Kidney epithelial cell (primary cell): ENCODE measurements at places on chromosomes 6 and 20.

DNA sequence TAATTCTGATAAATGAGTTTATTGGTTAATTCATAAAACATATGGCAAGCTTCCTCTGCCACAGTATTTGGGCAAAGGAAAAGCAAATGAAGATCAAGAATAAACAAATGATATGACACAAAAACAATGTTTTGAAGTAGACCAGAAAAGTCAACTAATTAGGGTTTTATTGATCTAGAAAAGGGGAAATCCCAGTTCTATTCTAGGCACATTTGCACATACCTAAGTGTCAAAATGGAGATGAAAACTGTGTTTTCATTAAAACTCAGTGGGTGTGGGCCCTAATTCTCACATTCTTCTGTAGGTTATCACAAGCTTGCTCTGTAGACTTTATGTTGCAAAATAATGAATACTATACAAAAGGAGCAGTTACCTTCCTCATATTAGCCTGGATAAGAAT is 69.0 kb upstream of the TENT5A start:
- no peak for DNase-seq

DNA sequence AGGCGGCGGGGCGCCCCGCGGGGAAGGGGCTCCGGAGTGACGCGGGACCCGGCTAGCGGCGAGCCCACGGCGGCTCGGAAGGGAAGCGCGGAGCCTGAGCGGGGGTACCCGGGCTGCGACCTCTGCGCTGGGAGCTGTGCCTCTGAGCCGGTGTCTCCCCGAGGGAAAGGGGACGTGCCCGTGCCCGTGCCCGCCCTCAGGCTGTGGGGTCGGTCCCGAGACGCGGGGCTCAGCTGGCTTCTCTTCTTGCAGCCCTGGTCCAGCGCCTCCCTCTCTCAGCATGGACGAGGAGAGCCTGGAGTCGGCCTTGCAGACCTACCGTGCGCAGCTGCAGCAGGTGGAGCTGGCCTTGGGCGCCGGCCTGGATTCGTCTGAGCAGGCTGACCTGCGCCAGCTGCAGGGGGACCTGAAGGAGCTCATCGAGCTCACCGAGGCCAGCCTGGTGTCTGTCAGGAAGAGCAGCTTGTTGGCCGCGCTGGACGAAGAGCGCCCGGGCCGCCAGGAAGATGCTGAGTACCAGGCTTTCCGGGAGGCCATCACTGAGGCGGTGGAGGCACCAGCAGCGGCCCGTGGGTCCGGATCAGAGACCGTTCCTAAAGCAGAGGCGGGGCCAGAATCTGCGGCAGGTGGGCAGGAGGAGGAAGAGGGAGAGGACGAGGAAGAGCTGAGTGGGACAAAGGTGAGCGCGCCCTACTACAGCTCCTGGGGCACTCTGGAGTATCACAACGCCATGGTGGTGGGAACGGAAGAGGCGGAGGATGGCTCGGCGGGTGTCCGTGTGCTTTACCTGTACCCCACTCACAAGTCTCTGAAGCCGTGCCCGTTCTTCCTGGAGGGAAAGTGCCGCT is 686 bp downstream of the ZGPAT start:
- no peak for DNase-seq

- DNase-seq = no peak
Measured at GRCh38 chr6:6219716-6220115, 100.7 kb downstream of the F13A1 start.

GRCh38 chr20:25543068-25543467 is 42.3 kb downstream of the NINL start:
- DNase-seq = no peak

DNA sequence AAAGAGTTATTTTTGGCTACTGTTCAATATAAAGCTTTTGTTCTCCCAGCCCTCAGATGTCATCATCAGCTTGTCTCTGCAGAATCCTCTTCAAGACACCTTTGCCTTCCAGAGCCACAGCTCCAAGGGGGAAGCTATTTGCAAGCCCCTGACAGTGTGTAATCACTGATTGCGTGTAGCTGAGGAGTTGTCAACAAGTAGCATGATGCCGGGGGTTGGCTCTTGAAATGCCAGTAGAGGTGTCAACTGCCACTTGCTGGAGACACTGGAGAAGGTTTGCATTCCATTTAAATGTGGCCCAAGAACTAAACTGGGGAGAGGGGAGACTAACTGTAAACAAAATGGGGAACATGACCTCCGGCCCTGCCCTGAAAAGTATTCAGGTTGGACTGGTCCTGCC is 44.3 kb upstream of the PDYN start:
- no peak for DNase-seq
